Stimulated activated CD8-positive, alpha-beta memory T cell treated with anti-CD3 and anti-CD28 coated beads, Interleukin-15, amount 100 ng/mL, for 48 hours (primary cell): ENCODE measurements at places on chromosomes 5 and 9.

GRCh38 chr5:129771058-129771838, 23.4 kb downstream of the MINAR2 start:
- peak; percentile 18 for DNase-seq

DNA sequence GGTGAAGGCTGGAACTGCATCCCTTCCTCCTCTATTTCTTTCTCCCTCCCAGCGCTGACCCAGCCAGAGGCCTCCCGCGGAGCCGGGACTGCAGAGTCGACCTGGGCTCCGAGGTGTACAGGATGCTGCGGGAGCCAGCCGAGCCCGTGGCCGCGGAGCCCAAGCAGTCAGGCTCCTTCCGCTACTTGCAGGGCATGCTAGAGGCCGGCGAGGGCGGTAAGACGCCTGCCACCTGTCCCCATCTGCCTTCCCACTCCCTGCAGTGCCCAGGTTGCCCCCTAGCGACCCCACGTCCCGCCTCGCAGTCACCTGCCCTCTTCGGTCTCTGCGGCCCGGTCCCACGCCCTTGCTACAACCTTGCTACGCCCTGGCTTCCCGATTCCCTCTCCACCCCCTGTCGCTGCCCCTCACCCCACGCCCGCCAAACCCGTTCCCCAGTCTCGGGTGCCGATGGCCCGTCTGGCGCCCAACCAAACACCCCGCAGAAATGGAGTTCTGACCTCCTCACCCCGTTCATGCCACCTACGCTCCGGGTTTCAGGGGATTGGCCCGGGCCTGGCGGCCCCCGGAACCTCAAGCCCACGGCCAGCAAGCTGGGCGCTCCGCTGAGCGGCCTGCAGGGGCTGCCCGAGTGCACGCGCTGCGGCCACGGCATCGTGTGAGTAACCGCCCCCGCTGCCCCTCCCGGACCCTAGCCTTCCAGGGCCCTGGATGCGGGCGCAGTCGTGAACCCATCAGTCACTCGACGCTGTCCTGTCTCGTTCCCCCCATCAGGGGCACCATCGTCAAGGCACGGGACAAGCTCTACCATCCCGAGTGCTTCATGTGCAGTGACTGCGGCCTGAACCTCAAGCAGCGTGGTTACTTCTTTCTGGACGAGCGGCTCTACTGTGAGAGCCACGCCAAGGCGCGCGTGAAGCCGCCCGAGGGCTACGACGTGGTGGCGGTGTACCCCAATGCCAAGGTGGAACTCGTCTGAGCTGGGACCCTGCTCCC, 14.1 kb downstream of the PDLIM4 start:
- no peak for DNase-seq

- no peak for DNase-seq
Observed at GRCh38 chr9:114061830-114062474, 16.1 kb downstream of the AMBP start.

GRCh38 chr5:136054142-136055019, 25.6 kb downstream of the TGFBI start:
- DNase-seq: no peak

- no peak for DNase-seq
Observed at GRCh38 chr5:152466085-152466745, 61.1 kb upstream of the NMUR2 start.
